ENCODE measurements at places on chromosomes 2 and 18.

DNA sequence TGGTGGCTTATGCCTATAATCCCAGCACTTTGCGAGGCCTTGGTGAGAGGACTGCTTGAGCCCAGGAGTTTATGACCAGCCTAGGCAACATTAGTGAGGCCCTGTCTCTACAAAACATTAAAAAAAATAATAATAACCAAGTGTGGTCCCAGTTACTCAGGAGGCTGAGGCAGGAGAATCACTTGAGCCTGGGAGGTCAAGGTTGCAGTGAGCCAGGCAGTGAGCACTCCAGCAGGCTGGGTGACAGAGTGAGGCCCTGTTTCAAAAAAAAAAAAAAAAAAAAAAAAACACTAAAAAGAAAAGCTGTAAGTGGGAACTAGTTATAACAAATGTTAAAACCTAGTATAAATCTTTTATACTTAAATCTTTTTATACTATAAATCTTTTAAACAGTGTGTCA, 146.2 kb upstream of the ITGA4 start:
- no peak for DNase-seq

DNA sequence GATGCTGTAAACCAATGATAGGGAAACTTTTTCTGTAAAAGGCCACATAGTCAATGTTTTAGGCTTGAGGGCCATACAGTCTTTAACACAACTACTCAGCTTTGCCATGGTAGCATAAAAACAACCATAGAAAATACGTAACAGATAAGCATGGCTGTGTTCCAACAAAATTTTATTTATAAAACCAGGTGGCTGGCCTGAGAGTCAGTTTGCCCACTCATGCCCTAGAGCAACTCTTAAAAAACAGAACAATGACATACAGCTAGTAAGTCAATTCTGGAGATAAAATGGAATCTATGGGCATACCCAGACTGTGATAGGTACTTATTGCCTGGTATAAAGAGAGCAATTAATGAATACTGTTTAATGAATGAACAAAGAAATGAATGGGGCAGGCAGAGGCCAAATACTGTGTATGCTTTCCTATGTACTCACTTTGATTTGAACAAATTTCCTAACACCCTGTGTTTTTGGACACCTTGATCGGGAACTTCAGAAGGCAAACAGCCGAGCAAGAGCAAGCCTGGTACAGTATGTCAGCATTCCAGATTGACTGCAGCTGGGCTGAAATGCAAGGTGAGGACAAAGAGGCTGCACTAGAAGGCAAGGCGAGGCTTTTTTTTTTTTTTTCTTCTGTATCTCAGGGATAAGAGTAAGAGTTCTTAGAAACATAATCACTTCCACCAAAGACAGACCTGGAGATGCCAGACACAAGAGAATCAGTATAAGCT, 315.3 kb downstream of the CLIP4 start:
- no peak for DNase-seq

DNA sequence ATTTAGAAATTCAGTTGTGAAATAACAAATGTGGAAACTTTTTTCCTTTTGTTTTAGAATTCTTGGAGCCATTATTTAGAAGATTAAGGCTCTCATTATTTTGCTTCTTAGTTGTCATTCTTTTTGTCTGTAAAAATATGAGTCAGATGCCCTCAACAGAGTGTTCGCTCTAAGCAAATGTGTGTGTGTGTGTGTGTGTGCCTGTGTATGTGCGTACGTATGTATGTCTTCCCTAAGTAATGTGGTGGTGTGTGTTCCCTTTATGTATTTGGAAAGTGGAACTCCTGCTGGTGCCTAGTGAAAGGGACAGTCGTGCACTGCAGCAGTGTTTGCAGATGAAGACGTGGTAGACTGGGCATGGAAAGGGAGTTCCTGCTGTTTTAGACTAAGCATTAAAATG, 27.5 kb downstream of the ZNF407 start:
- no peak for DNase-seq

DNA sequence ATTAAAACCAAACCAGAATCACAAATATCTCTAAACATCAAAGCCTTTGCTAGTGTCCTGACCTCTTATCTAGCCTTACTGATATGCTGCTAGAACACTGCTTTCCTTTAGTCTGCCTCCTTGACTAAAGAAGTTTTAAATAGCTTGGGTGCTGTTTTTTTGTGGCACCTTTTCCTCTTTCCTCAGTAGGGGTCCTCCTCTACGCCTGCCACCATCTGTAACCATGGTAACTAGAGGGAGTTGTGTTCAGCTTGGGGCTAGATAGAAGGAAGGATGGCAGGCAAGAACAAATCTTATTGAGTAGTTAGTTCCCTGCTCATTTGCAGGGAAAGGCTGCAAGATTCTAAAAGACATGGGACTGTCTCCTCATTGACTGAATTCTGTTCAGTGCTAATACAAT, 86.0 kb downstream of the TAF4B start:
- no peak for DNase-seq

DNA sequence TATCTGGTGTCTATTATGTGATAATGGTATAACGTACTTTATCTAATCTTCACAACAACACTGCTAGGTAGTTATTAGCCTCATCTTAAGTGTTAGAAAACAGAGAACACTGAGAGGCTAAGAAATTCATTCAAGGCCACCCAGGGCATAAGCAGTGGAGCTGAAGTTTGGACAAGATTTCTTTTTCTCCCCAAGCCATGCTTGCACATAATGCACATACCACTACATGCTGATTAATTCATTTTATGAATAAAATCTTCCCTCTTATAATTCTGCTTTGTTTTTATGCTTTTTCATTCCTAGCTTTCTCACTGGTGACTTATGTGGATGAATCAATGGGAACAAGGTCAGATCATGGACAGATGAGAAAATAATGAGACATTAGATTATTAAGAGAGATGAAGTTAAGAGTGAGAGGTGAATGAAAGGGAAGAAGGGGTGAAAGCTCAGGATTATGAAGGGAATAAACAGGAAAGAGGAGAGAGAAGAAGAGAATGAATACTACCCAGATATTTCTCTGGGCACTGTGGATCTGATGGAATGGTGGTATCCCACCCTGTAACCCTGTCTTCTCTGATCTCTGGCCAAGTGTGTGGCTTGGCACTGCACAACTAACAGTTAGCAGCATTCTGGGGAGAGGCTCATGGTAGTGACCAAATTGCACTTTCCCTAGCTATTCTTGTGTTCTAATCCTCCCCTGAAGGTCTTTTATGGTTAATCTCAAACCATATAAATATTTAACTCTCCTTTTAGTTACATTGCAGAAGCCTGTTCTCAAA, 17.7 kb upstream of the GALNT3 start:
- no peak for DNase-seq

- no peak for DNase-seq
Observed at GRCh38 chr18:43635397-43635796, 358.1 kb upstream of the SYT4 start.

GRCh38 chr2:39164089-39164488, 43.2 kb upstream of the SOS1 start:
- no peak for DNase-seq

Data from occipital lobe (tissue), 3 donors.